ENCODE measurements at places on chromosomes 6 and 20. TPM values are rescaled to one million over a fixed set of nuclear protein-coding genes. Genes with fewer than 3 reads are reported as not detected.

The OOEP gene
- 0.71 TPM for total RNA-seq

The NRSN1 gene
- total RNA-seq = not detected

The CST7 gene
- 2.4 TPM for total RNA-seq

The WFDC5 gene
- total RNA-seq = 0.32 TPM

The GPLD1 gene
- 1.7 TPM for total RNA-seq

The RBPJL gene
- not detected for total RNA-seq

The MRPS18B gene
- 54.7 TPM for total RNA-seq

The RIMS1 gene
- 0.99 TPM for total RNA-seq

The TMEM200A gene
- 12.6 TPM for total RNA-seq

The ZSCAN16 gene
- total RNA-seq = 3.0 TPM

The CYP21A2 gene
- total RNA-seq = 0.47 TPM

The SLC22A1 gene
- total RNA-seq = 2.7 TPM

The RAET1E gene
- total RNA-seq = 0.35 TPM

The MCHR2 gene
- total RNA-seq = not detected

The NTSR1 gene
- 3.5 TPM for total RNA-seq

The LCA5 gene
- total RNA-seq = 5.2 TPM

The ADGRB3 gene
- total RNA-seq = 2.9 TPM

The SASH1 gene
- 53.5 TPM for total RNA-seq

The HRH3 gene
- not detected for total RNA-seq

The RIMS4 gene
- total RNA-seq = 4.5 TPM

The BTN2A1 gene
- total RNA-seq = 34.7 TPM

The IMPG1 gene
- not detected for total RNA-seq

The IPCEF1 gene
- total RNA-seq = 4.5 TPM

The KHDC1L gene
- total RNA-seq = not detected

The IRAK1BP1 gene
- 5.1 TPM for total RNA-seq

The HLA-DRB5 gene
- total RNA-seq = 106 TPM

The PLCB1 gene
- 9.6 TPM for total RNA-seq

The RAET1L gene
- 0.58 TPM for total RNA-seq

The CST4 gene
- not detected for total RNA-seq

The RFX6 gene
- total RNA-seq = not detected

The LAMP5 gene
- total RNA-seq = 5.3 TPM

The KIAA0408 gene
- total RNA-seq = 19.1 TPM

The FOXA2 gene
- total RNA-seq = 24.0 TPM

The RNF146 gene
- 46.8 TPM for total RNA-seq

The EDN1 gene
- 23.2 TPM for total RNA-seq

The COL20A1 gene
- total RNA-seq = not detected

The COQ3 gene
- 3.3 TPM for total RNA-seq

The PRPH2 gene
- total RNA-seq = 1.7 TPM

The MYLIP gene
- 30.5 TPM for total RNA-seq

The OR2J3 gene
- not detected for total RNA-seq

The CCHCR1 gene
- total RNA-seq = 22.1 TPM

The C6orf58 gene
- total RNA-seq = not detected

The CSE1L gene
- 41.5 TPM for total RNA-seq

The ULBP2 gene
- total RNA-seq = 2.2 TPM

The ERVFRD-1 gene
- total RNA-seq = not detected

The GSTA1 gene
- 3.8 TPM for total RNA-seq

The FITM2 gene
- 15.3 TPM for total RNA-seq

The SLC17A5 gene
- 27.8 TPM for total RNA-seq

The IBTK gene
- total RNA-seq = 34.9 TPM

The C6orf118 gene
- 3.0 TPM for total RNA-seq

The THBD gene
- 77.4 TPM for total RNA-seq

The SIRPB1 gene
- total RNA-seq = 8.0 TPM

The FAM83B gene
- total RNA-seq = 0.16 TPM

Measured in left lung (tissue), 14 donors.